Peyer's patch (tissue), 4 donors: ENCODE measurements at places on chromosomes 1 and 21.
A peak's percentile ranks its signal among the peaks of the same experiment; 100 is the strongest.

DNA sequence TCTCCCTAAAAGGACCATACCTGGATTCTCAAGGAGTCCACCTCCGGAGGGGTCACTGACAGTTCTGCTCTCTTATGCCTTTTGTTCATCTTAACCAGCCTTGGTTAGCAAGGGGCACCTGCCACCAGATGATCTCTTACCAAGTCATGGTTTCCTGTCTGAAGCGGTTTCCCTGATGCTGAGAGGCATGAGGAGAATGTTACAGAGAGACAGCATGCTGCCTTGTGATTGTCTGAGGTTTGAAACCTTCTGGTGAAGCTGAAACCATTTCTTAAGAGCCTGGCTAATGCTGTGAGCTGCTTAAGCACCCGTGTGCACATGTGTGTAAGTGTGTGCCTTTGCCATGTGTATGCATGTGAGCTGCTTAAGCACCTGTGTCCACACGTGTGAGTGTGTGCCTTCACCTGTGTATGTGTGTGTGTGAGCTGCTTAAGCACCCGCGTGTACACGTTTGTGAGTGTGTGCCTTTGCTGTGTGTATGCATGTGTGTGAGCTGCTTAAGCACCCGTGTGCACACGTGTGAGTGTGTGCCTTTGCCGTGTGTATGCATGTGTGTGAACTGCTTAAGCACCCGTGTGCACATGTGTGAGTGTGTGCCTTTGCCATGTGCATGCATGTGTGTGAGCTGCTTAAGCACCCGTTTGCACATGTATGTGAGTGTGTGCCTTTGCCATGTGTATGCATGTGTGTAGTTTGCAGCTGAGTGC, 136.4 kb upstream of the COL6A1 start:
- no peak for DNase-seq

GRCh38 chr1:75671708-75672107, 52.8 kb upstream of the ACADM start:
- no peak for DNase-seq

- DNase-seq: no peak
Observed at GRCh38 chr1:11387829-11388228, 91.1 kb upstream of the DISP3 start.

DNA sequence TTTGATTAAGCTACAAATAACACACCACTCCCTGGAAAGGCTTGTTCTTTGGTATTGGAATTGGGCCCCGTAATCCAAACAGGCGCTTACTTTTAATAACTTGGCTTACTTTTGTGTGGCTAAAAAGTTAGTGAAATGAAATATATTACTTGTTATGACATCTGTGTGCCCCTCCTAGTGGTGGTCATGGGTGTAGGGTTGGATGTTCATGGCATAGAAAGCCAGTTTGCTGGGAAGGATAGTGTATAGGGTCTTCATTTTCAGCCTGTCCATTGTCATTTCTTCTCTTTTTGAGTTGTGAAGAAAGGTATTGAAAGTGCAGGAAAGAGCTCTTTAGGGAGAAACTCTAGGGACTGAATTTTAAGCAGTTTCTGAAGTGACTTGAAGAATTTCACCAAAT, 5.9 kb downstream of the CDC14A start:
- DNase-seq: no peak

- DNase-seq: no peak
Observed at GRCh38 chr1:18155881-18156385, 48.3 kb downstream of the IGSF21 start.

DNA sequence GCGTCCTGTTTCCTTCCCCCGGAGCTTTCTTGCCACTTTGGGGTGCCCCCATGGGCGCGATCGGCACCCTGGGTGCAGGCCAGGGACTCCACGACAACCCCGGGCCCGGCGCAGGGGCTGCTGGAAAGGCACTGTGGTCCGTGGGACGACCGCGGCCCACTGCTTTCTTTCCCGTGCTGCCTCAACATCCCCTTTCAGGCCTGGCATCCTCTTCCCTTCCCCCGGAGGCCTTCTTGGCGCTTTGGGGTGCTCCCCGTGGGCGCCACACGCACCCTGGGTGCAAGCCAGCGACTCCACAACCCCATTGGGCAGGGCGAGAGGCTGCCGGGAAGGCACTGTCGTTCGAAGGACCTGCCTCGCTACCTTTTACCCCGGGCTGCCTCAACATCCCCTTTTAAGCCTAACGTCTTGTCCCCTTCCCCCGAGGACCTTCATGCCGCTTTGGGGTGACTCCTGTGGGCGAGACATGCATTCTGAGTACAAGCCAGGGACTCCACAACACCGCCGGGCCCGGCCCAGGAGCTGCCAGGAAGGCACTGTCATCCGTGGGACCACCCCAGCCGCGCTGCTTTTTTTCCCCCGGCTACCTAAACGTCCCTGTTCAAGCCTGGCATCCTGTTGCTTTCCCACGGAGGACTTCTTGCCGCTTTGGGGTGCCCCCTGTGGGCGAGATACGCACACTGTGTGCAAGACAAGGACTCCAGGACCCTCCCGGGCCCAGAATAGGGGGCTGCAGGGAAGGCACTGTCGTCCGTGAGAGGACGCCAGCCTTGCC, 137.8 kb downstream of the LIPI start:
- no peak for DNase-seq

DNA sequence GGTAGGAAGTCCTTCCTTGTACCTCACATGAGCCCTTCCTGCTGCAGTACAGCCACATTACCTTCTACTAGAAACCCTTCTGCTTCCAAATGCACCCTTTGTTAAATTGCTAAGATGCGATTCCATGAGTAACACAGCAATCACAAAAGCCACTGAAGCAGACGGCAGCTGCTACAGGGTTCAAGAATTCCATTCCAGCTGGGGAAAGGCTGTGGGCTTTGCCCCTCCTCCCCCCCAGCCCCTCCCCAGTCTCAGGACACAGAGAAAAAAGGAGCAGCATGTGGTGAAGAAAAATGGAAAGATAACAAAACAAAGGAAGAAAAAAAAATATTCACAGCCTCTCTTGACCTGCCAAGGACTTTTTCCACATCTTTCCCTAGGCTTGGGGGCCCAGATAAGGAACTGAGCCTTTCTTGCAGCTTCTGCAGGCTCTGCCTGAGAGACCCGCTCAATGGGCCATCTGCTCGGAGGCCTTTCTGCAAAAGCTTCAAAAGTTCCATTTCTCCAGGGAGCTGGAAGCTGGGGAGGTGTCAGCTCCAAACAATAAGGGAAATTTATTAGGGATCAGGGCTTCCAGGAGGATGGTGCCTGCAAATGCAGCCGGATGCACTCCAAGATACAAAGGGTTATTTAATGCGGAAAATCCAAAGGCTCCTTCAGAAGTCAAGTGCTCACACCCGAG, 72.1 kb downstream of the SYT2 start:
- DNase-seq: no peak

DNA sequence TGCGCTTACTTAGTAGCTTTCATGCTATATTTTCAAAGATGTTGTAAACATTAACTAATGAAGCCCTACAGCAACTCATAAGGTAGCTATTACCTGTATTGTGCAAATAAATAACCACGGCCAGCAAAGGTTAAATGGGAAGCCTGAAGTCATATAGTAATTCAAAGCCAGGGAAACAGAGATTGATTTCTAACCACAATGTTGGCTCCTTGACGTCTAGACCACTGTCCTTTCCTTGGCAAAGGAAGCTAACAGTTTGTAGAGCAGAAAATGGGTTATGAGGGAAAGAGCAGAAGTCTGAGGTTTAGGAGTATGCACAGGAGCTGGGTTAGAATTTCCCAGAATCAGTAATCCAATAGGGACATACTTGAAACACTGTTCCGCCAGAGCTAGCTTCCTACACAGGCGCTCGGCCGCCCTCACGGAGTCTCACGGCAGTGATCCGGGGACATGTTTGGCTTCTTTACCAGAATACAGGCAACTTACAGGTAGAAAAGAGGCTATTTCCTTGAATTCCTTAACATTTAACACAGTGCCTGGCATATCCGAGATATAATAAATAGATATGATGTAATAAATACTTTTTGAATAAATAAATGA, 298.8 kb upstream of the LYPLAL1 start:
- no peak for DNase-seq

GRCh38 chr21:42513151-42513984, at the start of gene SLC37A1:
SLC37A1 (plus strand) TSS chr21:42513852; CDS start chr21:42518455, 4,603 bp downstream.
- DNase-seq: peak; percentile 75

DNA sequence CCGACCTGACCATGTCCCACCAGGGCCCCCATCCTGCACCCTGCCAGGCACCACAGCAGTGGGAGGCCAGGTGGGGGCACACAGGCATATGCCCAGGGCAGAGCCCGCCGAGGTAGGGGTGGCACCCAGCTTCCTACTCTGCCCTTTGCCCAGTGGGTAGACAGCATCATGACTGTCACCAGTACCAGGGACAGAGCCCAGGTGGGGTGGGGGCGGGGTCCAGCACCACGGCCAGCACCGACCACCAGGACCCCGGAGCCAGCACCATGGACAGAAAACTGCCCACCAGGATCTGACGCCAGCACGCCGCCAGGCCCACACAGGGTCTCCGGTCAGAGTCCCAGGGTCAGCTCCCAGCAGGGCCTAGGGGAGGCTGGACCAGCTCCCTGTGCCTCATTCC, 3.8 kb downstream of the TAS1R3 start:
- no peak for DNase-seq

GRCh38 chr1:21668232-21668950, 766 bp downstream of the RAP1GAP start:
- DNase-seq: peak; percentile 46

- DNase-seq: peak; percentile 33
Observed at GRCh38 chr1:182615468-182616129, 11.4 kb upstream of the RGS16 start.

- DNase-seq: no peak
Observed at GRCh38 chr1:38827318-38827717, 32.3 kb downstream of the RRAGC start.

DNA sequence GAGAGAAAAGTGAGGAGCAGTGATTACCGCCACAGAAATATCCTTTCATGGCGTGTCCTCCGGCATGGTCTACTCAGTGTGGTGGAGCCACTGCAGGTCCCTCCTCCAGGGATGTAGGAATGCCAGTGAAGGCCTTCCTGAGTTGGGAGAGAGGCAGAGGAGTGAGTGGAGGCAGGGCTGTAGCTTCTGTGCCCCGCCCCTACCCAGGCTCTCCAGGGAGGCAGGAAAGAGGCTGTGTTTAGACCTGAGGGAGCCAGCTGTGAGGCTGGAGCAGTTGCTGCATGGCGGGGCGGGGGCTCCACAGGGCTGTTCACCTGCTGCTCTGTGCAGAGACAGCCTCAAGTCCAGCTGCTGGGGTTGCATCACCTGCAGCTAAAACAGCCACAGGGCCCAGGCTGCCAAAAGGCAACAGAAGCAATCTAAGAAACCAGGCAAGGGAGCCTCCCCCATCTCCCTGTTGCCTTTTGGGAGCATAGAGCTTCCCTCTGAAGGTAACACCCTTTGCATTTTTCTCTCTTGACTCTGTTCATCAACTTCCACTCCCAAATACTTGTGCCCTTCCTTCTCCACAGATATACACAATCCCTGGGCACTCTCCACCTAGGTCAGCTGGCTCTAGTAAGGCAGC, 801 bp upstream of the ANXA9 start:
- no peak for DNase-seq

DNA sequence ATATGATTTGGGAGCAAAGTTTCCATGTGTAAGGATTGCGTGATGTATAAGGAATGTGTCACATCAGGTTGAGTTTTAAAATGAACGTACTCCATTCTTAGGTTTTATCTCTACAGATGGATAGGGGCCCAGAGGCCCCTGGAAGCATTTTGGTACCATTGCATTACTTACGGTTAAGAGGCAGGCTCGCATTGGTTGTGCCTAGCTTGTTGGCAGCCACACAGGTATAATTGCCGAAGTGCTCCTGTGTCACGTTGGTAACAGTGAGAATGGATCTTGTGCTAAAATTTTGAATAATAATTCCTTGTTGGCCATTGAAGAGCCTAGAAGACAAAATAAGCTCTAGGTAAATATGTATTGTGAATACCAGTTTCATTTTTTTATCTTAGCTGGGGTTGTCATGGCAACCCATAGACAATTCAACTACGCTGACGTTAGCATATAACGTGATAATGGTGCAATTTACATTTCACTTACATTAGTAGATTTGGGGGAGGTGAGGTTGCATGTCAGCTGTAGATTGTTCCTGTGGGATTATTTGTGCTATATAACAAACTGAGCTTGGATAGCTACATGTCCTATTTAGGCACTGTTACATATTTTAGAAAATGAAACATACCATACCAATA, 511.9 kb upstream of the ZRANB2 start:
- no peak for DNase-seq

GRCh38 chr21:41579692-41580091, 71.7 kb upstream of the TMPRSS2 start:
- DNase-seq: peak; percentile 85

GRCh38 chr1:207747627-207748492, 4.0 kb upstream of the CD46 start:
- DNase-seq: no peak

DNA sequence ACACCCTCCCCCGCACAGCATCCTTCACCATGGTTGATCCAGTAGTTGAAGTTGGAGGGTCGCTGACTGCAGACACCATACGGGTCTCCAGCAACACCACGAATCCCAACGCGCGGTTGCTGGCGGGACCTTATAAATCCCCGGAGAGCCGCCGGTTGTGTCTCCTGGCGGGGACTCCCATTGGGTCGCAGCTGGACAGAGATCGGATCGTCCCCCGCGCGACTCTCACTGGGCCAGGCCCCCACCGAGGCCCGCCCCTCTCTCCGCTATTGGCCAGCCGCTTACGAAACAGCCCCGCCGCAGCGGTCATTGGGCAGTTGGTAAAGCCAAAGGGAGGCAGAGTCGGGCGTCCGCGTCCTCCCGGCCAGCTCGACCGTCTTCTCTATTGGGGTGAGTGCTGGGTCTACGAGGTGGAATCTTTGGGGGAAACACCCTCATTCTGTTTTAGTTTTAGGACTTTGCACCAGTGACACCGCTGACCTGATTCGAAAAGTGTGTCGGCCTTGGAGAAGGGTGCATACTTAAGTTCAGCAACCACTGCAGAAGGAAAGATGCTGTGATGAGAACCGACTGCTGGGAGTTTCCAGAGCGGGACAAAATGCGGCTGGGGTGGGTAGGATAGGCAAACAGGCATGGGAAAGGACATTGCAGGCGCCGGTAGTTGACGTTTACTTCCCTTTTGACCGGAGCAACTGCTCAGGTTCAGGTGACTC, 27.4 kb downstream of the RABIF start:
- peak; percentile 86 for DNase-seq

- no peak for DNase-seq
Observed at GRCh38 chr1:119737040-119737682, 25.4 kb downstream of the PHGDH start.

- no peak for DNase-seq
Observed at GRCh38 chr1:110525249-110525595, 6.2 kb upstream of the KCNA10 start.

GRCh38 chr1:36367066-36367465, 18.7 kb downstream of the STK40 start:
- no peak for DNase-seq

GRCh38 chr1:113978863-113979702, at the start of gene OLFML3:
OLFML3 (plus strand) TSS chr1:113979474; CDS start chr1:113979517, 43 bp downstream.
- peak; percentile 89 for DNase-seq

- no peak for DNase-seq
Observed at GRCh38 chr1:68166348-68166747, 66.0 kb downstream of the WLS start.

GRCh38 chr1:96416111-96416595, 305.4 kb upstream of the PTBP2 start:
- no peak for DNase-seq

GRCh38 chr1:213394837-213395236, 343.8 kb downstream of the RPS6KC1 start:
- DNase-seq: no peak

- DNase-seq: no peak
Observed at GRCh38 chr1:236862615-236863211, 67.6 kb downstream of the MTR start.

- DNase-seq: no peak
Observed at GRCh38 chr1:203378556-203379245, 27.8 kb upstream of the FMOD start.
